ENCODE measurements at places on chromosomes 1 and 21.

DNA sequence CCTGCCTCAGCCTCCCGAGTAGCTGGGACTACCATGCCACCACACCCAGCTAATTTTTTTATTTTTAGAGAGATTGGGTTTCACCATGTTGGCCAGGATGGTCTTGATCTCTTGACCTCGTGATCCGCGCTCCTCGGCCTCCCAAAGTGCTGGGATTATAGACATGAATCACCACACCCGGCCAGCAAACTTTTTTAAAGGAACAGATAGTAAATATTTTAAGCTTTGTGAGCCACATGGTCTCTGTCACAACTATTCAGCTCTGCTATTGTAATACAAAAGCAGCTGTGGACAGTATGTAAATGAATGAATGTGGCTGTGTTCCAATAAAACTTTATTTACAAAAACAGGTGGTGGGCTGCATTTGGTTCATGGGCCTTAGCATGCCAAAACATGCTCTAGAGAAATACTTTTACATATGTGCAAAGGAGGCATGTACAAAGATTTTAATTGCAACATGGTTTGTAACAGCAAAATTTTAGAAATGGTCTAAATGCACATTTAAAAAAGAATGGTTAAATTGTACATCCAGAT is 47.0 kb downstream of the CDCP2 start:
- no peak for DNase-seq

DNA sequence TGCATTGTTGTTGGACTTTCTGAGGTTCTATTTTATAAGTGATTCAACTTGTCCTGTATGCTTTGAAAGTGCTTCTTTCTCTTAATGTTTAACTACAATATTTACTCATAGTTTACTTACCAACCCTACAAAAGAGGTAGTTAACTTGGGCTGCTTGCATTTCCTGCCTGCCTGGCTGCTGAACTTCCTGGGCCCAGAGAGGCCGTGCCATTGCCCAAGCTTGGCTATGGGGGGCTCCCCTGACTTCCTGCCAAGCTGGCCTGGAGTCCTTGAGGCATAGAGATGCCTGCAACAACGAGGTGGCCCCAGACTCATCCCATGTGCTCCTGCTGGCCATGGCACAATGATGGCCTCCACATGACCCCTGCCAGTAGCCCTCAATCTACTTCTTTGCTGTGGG is 361.6 kb upstream of the PLD5 start:
- DNase-seq, result no peak

- DNase-seq, result no peak
Measured at GRCh38 chr1:225883616-225884265, 1.6 kb upstream of the TMEM63A start.

DNA sequence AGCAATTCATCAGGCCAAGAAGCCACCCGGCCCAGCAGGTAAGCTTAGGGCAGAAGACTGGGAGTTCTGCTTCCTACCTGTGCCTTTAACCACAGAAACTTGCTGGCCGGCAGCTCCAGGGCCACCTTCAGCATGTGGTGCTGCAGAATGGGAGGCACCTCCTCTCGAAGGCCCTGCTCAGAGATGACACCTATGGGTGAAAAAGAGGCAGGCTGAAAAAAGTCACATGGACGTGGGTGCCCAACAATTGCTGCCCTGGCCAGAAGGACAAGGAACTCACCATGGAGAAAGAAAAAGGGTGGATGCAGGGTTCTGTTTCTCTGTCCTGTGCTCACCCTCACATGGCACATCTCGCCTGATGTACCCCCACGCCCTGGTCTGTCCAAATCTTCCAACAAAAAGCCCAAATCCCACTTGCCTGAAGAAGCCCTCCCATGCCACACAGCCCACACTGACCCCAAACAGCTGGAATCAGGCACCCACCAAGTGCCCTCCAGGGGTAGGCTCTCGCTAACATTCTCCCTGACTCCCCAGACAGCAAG is 33.0 kb downstream of the URB1 start:
- DNase-seq, result no peak

DNA sequence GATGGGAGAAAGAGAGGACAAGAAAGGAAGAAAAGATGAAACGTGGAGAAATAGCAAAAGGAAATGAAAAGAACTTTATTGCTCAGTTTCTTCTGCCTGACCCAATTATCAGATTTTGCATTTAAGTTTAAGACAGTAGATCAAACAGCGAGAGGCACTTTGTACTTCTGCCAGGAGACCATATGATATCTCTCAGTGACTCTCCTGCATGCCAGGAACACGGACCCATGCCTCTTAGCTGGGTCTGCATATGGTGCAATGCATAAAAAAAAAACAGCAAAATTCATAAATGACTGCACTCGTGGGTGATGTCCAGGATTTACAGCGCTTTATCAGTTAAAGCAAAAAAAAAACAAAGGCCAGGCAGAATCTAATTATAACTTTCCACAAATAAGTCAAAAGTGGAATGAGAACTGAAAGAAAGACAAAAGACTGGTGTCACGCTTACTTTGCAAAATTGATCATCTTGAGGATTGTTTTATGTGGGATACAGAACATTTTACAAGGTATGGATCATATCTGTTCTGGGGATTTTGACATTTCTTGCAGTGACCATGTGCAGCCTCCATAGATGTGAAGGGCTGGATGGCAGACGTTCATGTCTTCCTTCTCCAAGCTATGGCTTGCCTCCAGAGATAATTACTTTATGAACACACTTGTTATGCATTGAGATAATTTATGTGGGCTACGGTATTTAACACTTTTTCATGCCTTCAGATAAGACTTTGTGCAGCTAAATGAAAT is 79.5 kb downstream of the RUNX1 start:
- DNase-seq, result no peak

GRCh38 chr1:90837420-90837819 is 120.3 kb upstream of the BARHL2 start:
- DNase-seq, result no peak

DNA sequence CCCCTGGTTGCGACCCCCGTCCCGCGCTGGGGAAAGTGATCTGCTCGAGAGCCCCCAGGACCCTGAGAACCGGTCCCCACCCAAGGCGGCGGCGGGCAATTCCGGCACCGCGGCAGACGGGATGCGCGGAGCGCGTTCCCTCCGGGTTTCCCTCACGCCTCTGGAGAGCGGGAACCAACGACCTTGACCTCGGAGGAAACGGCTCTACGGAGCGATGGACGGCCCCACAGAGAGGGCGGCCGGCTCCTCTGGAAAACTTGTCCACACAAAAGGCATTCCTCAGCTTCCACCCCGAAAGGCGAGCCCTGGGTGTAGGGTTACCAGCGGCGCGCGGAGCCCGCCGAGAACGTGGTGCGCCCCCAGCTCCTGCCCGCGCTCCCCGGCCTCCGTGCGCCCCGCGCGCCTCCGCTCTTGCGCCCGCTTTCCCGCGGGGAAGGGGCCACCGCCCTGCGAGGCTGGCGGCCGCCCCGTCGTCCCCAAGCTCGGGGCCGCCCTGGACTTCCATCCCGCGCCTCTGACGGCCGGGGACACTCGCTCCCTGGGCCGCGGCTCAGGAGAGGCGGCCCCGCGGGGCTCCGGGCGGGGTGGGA is 391 bp upstream of the KIAA1614 start:
- no peak for DNase-seq

DNA sequence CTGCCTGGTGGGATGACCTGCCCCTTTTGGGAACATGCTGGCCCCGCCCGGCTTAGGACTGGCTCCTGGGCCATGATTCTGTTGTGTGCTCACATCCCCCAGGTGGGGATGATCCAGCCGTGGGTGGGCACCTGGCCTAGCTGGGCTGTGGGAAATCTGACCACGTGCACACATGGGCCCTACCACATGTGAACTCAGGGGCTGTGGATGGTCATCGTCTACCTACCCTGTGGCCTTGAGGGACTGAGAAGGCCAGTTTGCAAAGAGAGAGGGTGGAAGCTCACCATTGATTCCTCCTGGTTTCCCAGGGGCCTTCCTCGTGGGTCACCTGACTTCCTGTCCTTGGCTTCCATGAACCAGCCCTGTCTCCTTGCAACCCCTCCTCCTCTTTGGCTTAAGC is 19.4 kb upstream of the PCP4 start:
- no peak for DNase-seq

DNA sequence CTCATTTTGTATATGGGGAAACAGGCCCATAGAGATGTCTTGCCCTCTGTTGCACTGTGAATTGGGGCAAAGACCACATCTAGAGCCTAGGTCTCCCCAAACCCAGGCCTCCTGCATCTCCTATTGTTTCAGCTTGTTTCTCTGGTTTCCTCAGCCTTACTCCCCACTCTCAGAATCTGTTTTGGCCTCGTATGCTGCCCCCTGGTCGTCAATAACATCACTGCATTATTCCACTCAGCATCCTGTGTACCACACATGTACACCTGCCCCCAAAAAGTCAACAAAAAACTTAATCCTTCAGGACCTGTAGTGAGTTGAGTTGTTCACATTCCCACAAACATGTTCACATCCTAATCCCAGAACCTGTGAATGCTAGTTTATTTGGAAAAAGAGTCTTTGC is 184.8 kb downstream of the BRINP2 start:
- no peak for DNase-seq

GRCh38 chr1:112188611-112189010 is 199.1 kb upstream of the KCND3 start:
- no peak for DNase-seq

- no peak for DNase-seq
Measured at GRCh38 chr21:35674091-35674671, 386.1 kb downstream of the SETD4 start.

DNA sequence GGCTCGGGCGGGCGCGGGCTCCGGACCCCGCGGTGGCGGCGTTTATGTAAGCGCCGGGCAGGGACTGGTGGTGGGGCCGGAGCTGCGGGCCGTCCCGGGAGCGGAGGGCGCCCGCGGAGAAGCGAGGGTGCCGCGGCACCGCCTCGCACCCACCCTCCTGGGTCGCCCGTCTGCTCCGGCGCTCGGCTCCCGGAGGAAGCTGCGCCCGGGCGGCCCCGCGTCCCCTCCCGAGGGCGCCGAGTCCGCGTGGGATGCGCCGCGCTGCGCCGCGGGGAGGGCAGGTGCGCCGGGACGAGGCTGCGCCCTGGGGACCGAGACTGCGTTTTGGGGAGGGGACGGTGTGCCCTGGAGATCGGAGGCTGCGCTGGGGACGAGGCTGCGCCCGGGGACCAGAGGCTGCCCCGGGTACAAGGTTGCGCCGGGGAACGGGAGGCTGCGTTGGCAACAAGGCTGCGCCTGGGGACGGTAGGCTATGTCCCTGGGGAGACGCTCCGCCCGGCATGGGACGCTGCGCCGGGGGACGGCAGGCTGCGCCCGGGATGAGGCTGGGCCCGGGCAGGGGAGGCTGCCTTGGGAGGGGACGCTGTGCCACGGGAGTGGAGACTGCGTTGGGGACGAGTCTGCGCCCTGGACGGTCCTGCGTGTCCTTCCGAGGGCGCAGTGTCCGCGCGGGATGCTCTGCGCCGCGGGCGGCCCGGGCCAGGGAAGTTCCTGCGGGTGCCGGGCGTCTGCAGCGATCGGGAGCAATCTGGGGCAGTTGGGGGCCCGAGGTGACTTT is 627 bp downstream of the ADARB1 start:
- DNase-seq, result no peak

GRCh38 chr1:34378968-34379856 is 202.5 kb downstream of the C1orf94 start:
- DNase-seq, result no peak

- DNase-seq, result peak; percentile 23
Measured at GRCh38 chr1:156704930-156705320, 458 bp downstream of the CRABP2 start.

DNA sequence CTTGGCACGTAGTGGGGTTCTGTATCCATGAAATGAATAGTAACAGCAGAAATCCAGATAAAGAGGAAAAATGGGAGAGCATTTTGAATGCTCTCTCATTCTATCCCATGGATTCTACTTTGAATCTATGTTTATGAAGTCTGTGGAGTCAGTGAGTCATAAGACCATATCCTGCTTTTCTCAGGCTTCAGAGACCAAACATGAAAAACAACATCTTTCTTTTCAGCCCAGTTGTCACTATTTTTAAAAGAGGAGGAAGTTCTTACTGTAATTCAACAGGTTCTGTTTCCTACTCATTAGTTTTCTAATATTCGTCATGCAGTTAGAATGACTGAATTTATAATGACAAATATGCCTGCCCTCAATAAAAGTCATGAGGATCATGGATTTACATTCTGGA is 39.4 kb upstream of the CD55 start:
- DNase-seq, result no peak

GRCh38 chr1:147717051-147717705 is 43.2 kb downstream of the GJA5 start:
- DNase-seq, result no peak

DNA sequence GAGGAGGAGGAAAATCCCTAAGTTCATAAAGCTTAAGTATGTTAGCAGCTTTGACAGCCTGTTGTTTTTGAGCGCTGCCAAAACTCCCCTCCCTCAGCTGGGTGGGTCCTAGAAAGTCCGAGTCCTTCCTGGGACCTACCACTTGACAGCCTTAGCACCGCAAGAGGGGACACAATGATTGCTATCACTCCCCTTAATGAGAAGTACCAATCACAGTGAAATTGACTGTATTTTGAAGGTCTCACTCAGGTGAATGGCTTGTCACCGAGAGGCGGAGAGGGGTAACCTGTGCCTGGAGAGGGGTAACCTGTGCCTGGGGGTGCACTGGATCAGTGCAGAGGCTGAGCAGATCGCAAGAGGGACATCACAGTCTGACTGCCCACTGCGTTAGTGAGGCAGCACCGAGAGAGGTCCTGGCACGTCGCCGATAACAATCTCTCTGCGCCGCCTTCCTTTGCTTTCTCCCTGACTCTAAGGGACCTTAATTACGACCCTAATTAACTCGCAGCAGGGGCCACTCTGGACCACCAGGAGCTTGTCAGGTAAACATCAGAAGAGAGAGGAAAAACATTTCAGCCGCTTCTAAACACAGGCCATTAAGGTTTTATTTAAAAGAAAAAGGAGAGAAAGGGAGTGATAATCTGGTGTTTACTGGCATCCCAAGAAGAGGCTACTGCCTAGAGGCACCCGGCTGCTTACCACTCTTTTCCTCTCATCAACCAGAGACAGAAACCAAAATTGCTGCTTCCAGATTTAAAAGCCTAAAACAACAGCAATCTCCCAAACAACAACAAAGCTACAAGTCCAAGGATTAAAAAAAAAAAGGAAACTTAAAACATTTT is 25.7 kb upstream of the KCNK1 start:
- no peak for DNase-seq

- no peak for DNase-seq
Measured at GRCh38 chr1:24362982-24363614, 43.9 kb downstream of the GRHL3 start.

DNA sequence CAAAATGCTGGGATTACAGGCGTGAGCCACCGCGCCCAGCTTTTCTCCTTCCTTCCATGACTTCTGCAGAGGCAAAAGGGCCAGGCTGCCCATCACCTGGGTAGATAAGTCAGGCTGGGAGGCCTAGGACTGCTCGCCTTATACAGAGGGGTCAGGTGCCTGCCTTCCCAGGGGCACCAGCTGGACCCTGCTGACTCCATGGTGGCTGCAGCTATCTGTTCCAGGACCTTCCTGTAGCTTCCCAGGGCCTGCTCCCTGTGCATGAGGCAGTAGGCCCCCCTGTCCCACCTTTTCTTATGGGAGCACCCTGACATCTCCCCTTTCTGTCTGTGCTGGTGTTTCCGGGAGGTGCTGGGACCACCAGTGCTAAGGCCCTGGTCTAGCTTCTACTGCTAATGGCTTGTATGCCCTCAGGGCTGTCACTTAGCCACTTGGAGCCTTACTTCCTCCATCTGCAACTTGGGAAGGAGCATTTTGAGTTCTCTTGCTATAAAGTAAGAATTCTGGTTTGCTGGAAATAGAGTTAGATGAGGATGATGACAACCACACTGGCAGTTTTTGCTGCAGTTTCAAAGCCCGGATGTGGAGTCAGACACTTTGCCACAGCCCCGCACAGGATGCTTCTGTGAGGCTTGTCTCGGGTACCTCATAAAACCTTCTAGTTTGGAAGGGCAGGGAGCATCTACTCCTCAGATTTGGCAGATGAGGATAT is 14.4 kb downstream of the SOX13 start:
- no peak for DNase-seq

GRCh38 chr1:115469703-115470476 is 131.8 kb upstream of the NGF start:
- DNase-seq, result peak; percentile 17
